Skin of body (tissue), 3 donors: ENCODE measurements at places on chromosomes 16 and 17. TPM values are rescaled to one million over a fixed set of nuclear protein-coding genes. Genes with fewer than 3 reads are reported as not detected.

GRCh38 chr17:61310590-61310989 lies 89.1 kb upstream of the TBX2 start:
- DNase-seq, result no peak

GRCh38 chr16:66399031-66399430 lies 28.1 kb upstream of the BEAN1 start:
- no peak for DNase-seq

GRCh38 chr17:9427465-9428315 lies 147.9 kb downstream of the STX8 start:
- peak; percentile 60 for DNase-seq

DNA sequence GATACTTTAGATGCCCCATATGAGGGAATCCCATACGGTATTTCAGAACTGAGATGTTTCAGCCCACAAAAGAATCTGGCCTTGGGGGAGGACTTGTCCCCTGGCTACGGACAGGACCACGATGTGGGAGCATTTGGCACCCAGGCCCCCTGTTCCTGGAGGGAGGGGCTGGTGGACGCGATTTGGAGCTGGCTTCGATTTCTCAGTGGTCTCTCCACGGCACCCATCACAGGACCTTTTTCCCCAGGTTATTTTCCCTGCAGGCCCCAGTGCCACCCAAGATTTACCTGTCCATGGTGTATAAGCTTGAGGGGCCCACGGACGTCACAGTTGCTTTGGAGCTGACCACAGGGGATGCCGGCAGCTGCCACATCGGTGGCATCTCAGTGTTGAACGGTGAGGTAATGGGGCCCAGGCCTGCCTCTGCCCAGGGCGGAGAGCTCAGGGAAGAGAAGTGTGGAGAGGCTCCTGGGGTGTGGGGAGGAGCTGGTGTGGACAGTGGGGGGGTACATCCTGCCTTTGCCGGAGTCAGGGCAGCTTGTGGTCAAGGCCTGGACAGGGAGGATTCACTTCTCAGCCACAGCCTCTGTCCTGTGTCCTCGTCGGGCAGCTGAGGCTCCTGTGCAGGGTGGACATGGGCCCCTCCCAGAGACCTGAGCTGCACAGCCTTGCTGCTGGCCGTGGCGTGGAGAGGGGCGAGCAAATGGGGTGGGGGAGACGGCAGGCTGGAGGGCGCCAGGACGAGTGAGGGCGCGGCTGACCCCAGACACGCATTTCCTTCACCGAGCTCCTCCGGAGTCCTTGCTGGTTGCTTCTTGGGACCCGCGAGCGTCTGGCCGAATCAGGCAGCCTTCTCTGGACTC lies 9.9 kb downstream of the ENGASE start:
- no peak for DNase-seq

The PIRT gene
- 0.20 TPM for total RNA-seq

The SEZ6L2 gene
- total RNA-seq, result 2.9 TPM

The ADAP2 gene
- 10.1 TPM for total RNA-seq

DNA sequence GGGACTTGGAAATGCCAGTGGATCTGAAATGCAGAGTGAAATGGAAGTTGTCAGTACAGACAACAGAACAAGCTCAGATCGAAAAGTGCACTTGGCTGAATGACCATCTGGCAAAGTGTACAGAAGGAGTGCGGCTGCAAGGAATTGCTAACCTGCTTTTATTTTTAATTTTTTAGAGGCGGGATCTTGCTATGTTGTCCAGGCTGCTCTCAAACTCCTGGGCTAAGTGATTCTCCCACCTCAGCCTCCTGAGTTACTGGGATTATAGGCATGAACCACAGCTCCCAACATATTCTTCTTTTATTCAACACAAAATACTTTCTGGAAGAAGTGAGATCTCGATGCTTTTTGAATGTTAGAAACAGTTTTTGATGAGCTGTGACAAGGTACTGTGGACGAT lies 3.6 kb downstream of the LRRC59 start:
- no peak for DNase-seq

- DNase-seq, result no peak
Observed at GRCh38 chr16:73177729-73178295, 129.9 kb upstream of the ZFHX3 start.

DNA sequence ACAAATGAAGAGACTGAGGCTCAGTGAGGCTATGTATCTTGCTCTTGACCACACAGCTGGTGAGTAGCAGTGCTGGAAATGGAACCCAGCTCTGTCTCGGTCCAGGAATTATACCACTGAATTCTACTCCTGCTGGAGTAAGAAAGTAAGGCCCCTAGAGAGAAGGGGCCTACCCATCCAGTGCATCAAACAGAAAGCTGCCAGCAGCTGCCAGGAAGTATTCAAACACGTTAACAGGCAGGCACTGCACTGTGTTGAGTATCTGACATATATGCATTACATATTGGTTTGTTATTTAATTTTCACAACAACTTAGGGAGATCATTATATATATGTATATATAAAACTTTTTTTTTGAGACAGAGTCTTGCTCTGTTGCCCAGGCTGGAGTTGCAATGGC lies 4.0 kb downstream of the ARL5C start:
- no peak for DNase-seq

The PIK3R5 gene
- total RNA-seq, result 2.1 TPM
